ENCODE measurements at places on chromosomes 1 and 21.

GRCh38 chr1:112674986-112675727 lies 698 bp downstream of the MOV10 start:
- peak; percentile 14 for DNase-seq

DNA sequence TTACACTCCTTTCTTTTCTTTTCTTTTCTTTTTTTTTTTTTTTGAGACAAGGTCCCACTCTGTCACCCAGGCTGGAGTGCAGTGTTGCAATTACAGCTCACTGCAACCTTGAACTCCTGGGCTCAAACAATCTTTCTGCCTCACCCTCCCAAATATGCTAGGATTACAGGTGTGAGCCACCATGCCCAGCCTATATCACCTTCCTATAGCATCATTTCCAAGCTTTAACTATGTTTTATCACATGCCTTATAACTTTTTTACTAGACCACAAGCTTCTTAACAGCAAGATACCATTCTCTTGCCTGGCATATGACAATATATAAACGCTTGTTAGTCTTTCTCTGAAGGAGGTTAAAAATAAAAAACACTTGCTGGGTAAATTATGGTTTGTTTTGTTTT lies 55.3 kb upstream of the MUTYH start:
- no peak for DNase-seq

GRCh38 chr1:233972951-233973635 lies 68.6 kb downstream of the SLC35F3 start:
- DNase-seq: no peak

DNA sequence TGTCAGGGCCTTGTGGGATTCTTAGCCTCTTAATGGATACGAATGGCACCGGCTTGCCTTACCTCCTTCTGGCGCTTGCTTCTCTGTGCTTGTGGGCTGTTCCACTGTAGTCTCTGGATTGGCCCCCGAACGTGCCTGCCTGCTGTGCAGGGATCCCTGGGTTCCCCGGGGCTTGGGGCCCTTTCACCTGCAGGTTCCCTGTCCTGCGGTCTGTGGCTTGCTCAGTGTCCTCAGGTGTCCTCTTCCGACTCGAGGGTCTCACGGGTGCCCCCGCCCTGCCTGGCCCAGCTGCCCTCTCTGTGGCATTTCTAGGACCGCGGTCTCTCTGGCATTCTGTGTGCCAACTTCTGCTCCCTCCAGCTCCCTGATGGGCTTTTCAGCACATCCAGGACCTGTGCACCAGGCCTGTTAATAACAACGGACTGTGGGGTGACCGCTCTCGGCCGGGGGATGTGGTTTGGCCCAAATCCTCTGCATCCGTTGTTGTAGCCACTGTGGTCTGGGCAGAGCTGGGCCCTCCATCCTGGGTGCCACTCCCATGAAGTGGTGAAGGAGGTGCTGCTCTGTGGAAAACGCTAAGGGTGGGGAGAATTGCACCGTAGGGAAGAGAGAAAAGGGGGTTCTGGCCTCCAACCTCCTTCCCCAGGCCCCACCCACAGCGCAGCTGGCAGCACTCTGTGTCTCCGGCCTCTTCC lies 12.4 kb downstream of the COL18A1 start:
- DNase-seq: no peak

- DNase-seq: no peak
Observed at GRCh38 chr1:228770779-228771223, 35.5 kb downstream of the RHOU start.

DNA sequence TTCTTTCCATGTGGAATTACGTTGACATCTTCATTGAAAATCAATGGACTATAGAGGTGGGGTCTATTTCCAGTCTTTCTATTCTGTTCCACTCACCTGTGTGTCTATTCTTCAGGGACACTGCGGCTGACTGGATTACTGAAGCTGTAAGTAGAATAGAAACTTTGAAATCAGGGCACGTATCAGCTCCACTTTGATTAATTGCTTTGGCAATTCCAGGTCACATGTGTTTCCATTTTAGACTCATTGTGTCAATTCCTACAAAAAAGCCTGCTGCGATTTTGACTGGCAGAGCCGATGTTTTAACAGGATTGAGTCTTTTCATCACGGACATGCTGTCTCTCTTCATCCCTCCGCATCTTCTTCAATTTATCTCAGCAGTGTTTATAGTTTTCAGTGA lies 20.9 kb upstream of the RNF223 start:
- no peak for DNase-seq

DNA sequence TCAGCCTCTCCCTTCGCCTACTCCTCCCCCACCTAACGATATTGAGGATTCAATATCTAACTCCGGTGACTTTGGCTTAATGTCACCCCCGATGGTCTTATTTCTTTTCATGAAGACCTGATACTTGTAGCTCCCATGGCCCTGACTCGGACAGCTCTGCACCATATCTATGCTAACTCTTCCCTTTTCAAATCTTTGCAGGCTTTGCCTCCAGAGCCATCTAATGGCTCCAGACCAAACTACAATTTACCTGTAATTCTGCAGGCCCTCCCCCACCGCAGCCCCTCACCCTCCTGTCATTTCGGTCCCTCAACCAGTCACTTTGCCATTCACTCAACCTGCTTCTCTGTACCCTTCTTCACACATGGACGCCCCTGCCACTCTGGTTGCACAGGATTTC lies 7.9 kb upstream of the GSTM5 start:
- DNase-seq: peak; percentile 19

DNA sequence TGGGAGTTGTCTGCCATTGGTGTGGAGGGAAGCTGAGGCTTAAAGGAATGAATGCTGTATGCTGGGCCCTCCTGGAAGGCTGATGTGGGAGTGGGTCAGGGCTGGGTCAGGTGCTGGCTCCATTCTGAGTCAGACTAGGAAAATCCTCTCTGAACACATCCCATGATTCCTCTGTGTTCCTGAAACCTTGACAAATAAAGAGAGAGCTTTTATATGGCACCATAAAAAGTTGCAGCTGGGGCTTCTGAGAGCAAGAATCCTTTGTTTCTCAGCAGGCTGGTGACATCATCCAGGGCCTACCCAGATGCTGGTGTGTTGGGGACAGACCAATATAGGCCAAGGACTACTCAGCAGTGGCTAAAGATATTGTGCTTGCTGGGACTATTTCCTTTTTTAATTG lies 27.8 kb upstream of the NFASC start:
- DNase-seq: no peak

DNA sequence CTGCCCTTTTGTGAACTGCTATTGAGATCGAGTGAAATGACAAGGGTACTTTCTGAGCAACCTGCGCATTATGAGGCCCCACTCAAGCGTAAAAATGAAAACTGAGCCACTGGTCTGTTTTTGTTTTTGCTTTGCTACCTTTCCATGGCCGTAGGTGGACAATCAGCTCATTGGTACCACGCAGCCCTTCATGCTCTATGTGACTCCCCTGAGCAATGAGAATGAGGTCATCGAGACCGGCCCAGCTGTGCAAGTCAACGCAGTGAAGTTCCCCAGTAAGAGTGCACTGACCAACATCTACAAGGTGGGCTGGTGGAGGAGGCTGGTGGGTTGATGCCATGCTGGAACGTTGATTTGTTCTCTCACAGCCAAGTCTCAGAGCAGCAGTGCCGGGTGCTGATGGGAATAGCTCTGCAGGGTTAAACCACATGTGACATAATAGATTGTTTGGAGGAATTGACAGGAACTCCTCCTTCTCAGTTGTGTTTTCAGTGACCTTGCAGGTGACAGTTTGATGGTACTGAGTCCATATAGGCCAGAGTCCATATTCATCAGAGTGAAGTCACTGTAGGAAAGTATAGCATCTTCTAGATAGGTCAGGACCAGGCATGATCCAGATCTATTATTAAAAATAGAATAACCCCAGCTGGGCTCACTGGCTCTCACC lies 170.3 kb downstream of the VPS13D start:
- no peak for DNase-seq

DNA sequence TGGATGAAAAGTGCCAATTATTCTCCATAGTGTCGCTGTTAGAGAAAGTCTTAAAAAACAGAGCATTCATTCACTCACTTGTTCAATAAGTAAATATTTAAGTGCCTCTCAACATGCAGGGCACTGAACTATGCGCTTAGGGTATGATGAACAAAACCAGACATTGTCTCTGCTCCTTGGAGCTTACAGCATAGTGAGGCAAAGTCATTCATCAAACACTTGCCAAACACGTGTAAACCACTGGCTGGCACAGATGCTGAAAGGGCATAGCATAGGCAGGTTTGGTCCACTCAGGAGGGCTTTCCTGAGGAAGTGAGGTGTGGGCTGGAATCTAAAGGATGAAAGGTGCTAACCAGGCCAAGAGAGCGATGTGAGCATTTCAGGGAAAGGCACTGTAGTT lies 27.6 kb upstream of the RD3 start:
- DNase-seq: peak; percentile 90

- no peak for DNase-seq
Observed at GRCh38 chr1:198556971-198557370, 16.5 kb upstream of the ATP6V1G3 start.

DNA sequence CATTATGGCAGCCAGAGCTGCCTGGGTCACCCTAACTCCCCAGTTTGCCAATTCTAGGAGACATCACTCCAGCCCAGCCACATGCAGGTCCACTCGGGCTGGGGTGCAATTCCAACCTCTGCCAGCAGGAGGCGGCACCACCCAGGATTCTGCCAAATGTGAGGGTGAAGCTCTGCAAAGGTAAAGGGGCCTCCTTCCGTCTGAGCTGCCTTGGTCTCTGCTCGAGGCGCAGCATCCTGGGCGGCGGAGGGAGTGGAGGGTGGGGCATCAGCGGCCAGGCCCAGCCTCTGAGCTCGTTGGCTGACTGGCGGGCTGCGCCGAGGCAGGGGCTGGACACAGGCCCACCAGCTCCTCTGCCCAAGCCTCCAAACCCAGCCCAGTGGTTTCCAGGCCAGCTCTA lies 63.8 kb downstream of the ARHGEF16 start:
- no peak for DNase-seq

GRCh38 chr1:97350241-97350640 lies 570.6 kb downstream of the DPYD start:
- DNase-seq: no peak

- DNase-seq: no peak
Observed at GRCh38 chr1:6235296-6235677, 477 bp downstream of the ICMT start.

DNA sequence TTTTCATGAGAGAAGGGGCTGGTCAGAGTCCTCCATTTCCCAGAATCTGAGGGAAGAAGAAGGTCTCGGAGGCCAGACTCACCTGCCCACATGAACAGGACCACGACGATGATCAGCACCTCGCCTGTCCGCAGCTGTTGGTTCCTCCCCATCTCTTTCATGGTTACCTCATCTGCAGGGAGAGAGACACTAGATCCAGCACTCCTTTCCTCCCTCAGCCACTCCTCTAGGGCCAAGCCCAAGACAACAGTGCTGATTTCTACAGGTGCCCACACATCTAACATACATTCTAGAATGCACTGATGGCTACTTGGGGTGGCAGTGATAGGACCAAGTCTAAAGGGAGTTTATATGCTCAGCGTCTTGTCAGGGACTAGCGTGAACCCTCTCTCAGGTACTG lies 3.0 kb downstream of the FNDC5 start:
- DNase-seq: no peak

- DNase-seq: no peak
Observed at GRCh38 chr1:57065442-57065841, 99.6 kb upstream of the C8B start.

DNA sequence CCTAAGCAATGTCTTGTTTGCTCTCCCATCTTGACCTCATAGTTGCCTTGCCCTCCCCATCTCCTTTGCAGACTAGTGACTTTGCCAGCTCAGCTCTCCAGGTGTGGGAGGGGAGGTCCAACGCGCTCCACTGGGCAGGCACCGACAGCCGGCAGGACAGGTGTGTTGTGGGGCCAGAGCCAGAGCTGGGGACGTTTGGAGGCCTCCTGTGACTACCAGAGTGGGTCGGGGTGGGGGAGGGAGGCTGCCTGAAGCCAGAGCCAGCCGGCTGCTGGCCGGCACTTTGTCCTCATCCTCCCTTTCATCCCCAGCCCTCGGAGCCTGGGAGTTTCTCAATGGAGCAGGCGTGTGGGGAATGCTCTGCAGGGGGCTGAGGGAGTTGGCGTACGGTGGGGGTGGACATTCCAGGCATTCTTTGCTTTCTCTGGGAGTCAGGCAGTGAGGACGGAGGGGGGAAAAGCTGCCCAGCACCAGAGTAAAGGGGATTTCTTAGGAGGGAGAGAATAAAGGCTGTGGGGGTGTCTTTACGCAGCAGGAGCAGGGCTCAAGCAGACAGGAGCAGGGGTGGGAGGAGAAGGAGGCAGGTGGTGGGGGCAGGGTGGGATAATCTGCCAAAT lies 20.2 kb downstream of the NUAK2 start:
- DNase-seq: peak; percentile 94

DNA sequence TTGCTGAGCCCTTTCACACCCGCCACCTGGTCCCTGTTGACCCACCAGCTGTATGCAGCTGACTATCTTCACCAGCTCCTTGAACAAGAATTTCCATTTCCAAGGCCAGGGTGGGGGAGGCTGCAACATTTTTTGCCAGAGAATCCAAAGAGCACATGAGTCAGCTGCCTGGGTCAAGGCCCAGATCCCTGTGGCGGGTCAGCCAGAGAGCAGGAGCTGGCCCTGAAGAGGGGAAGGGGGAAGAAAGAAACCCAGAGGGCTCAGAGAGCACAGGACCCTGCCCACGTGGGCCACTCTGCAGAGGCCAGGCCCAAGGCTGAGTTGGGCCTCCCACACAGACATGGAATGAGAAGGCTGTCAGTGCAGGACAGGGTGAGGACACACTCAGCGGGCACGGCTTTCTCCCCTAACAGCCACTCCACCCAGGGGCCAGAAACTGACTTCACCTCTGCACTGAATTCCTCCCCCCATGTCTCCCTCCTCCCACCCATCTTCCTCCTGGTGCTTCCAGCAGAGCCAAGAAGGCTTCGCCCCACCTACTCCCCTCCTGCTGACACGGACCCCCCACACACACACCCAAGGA lies 28.9 kb downstream of the S100A6 start:
- peak; percentile 72 for DNase-seq

DNA sequence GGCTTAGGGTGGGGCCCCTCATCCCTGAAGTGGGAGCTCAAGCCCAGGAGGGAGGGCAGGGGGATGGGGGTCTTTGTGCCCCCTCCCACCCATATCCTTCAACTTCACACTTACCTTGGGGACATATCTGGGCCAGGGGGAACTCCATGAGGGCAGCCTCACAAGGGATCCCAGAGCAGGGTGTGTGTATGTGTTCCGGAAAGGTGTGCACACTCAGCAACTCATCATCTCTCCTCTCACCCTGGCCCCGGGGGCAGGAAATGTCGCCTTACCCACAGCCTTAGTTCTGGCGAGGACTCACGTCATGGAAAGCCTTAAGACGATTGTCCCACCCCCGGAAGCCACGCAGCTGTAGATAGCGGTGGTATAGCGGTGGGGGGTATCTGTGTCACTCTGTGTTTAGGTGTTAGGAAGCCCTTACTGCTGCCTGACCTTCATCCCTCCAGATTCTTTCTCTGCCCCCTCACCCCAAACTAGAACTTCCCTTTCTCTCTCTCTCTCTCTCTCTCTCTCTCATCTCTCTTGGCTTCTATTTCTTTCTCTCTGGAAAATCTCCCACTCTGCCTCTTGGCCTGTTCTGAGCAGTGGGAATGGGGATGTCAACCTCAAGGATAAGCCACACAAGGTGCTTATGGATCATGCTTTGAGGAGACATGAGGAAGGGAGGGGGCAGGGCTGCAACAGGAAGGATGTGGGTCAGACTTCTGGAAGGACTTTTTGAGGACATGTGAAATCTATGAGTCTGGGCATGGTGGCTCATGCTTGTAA lies at the start of gene SH2D2A:
Gene SH2D2A, minus strand, starts transcription at position 288 of the 768 bp plus-strand sequence. Its CDS starts 140 bp downstream, at position 148.
- DNase-seq: no peak

- no peak for DNase-seq
Observed at GRCh38 chr1:165328136-165328535, 28.4 kb downstream of the LMX1A start.
